ENCODE measurements at places on chromosomes 12 and 14. TPM values are rescaled to one million over a fixed set of nuclear protein-coding genes. Genes with fewer than 3 reads are reported as not detected.

The B4GALNT3 gene
- total RNA-seq: 4.2 TPM

The CNTN1 gene
- total RNA-seq: 0.46 TPM

The TCL1A gene
- not detected for total RNA-seq

The FKBP11 gene
- 16.0 TPM for total RNA-seq

The ATG14 gene
- total RNA-seq: 14.0 TPM

The NXPH4 gene
- total RNA-seq: not detected

The SYNDIG1L gene
- total RNA-seq: 1.1 TPM

Measured in endothelial cell (in vitro differentiated cells).